AG20443 (cell line): ENCODE measurements at places on chromosomes 1 and 21.
A peak's percentile ranks its signal among the peaks of the same experiment; 100 is the strongest.

DNA sequence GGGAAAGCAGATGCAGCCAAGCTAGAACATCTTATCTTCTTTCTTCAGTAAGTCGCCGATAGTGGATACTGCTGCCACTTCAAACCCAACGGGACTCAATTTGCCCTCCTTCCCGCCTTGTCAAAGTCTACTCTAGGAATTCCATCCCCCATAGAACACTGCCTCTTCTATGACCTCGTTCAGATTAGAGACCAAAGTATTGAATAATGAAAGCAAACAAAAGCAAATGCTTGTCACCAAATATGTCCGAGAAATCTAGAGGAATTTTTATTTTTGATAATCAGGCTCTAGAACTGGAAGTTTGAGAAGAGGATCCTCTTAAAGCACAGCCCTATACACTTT, 853 bp upstream of the RRAGC start:
- no peak for DNase-seq

GRCh38 chr1:36023098-36023769, 60.7 kb upstream of the TEKT2 start:
- DNase-seq, result no peak

- no peak for DNase-seq
Measured at GRCh38 chr1:30604801-30605440, 118.5 kb downstream of the MATN1 start.

DNA sequence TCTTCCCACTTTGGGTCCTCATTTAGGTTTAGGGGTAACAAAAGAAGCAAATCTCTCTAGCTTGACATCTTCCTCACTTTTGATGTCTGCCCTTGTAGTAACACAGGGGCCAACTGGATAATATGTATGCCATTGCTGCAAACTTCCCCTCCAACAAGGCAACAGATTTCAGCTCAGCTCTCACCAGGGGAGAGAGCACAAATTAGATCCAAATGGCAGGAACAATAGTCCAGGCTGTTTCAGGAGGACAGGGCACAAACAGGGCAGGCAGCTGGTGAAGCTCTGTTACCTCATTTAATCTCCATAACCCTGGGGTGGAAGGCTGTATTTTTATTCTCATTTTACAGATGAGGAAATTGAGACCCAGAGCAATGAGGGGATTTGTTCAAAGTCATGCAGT, 4.3 kb upstream of the PIK3R3 start:
- DNase-seq, result no peak

DNA sequence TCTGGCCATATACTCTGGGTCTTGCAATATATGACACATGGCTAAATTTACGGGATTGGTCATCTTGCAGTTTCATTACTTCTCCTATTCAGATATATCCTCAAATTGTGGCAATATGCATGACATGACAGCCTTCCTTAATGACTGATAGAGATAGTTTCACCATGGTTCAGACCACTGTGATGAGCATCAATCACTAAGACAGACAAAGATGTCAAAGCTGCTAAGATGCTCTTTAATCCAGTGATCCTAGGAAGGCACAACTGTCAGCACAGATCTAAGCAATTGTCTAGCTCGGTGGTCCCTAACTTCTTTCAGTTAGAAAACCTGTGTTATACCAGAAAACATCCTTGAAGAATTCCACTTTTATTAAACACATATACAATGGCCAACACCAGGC, 70.9 kb upstream of the ADGRL2 start:
- no peak for DNase-seq

DNA sequence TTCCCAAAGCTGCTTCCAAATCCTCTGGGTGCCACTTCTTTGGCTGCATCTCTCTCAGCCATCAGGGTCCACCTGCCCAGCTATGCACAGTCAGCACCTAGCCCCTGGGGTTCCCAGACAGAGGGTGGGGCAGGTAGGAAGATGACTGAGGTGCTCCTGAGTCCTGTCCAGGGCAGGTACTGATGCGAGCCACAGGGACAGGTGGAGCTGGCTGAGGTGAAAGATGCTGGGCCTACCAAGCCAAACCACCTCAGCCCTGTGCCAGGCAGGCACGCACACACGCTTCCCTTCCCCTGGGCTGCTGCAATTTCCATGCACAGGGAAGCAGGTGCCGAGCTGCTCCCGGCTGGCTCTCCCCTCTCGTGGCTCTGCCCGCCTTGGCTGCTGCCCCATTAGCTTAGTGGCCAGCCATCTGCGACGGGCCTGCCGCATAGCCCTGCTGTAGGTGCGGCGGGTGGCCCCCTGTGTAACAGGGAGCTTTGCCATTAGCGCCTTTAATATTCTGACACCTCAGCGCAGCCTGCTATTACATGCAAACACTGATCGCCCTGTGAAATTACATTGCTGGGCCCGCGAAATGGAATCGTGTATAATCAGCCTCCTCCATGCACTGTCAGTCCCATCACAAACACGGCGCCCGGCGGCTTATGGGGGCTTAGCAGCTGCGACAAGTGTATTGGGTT, 38.9 kb downstream of the DMAP1 start:
- no peak for DNase-seq

DNA sequence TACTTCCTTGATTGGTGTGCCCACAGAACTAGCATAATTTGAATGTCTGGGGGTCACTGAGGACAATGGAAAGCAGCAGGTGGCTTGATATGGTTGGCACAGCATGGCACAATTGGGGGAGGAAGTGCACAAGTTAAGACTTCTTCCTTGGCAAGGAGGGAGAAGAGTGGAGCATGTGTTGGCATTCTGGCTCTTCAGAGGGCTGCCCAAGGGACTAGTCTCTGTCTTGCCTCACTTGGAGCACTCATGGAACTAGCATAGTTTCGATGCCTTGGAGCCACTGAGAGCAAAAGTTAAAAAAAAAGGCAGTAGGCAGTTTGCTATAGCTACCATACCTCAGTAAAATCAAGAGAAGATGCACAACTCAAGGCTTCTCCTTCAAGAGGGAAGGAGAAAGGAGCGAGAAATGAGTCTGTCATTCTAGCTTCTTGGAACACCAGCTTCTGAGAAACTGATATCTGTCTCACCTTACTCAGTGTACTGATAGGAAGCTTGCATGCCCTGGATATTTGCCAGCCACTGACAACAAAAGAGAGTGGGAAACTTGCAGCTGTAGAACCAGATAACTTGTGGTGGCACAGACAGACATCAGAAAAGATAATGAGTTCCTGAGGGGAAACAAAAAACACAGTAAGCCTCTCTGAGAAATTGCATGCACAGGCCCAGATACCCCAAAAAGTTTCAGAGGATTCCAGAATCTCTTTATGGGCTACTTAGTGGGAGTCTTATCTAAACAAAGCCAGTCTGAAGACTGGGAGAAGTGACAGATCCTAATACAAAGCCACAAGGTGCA, 207.5 kb upstream of the SAMSN1 start:
- no peak for DNase-seq

DNA sequence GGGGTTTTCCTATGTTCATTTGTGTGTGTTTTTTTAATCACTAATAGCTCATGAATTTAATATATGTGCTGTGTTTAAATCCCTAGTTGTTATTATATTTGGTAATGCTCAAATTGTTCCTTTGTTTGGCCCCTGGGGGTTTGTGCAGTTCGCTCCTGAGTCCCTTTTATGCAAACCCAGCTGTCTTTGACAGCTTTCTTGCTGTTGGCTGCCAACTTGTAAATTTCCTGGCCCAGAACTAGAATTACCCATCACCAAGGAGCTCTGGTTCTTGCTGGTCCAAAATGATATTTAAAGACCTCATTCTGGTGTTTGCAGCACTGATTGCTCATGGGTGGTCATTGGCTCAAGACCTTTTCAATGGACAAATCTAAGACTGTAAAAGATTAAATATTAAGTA, 39.6 kb upstream of the PGBD5 start:
- DNase-seq, result no peak

DNA sequence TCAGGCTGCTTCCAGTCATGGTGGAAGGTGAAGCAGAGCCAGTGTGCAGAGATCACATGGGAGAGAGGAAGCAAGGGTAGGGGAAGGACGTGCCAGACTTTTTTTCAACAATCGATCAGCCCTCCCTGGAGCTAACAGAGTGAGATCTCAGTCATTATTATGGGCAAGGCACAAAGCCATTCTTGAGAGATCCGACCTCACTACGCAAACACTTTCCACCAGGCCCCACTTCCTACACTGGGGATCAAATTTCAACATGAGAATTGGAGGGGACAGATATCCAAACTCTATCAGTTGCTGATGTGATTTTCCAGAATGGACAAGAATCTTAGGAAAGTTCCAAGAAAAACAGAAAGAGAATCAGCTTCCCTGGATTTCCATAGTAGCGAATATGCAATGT, 60.5 kb downstream of the BACE2 start:
- no peak for DNase-seq

DNA sequence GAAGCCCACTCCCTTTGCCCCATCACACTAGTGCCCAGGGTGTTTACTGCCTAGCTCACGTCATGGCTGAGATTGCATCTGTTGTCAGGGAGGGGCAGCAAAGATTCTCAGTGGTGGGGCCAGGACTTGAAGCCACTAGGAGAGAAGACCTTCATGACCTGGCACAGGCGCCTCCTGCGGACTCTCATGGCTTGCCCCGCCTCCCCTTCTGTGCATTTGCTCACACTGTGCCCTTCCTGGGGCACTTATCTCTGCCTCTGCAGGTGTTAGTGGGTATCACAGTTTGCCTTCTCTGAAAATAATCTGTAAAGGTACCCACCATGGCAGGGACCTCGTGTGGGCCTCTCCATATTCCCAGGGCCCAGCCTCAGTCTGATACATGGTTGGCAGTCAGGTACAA, 20.1 kb downstream of the PTPRU start:
- no peak for DNase-seq

GRCh38 chr1:177950506-177950905, 19.4 kb downstream of the SEC16B start:
- no peak for DNase-seq

GRCh38 chr1:67162954-67163353, 3.3 kb upstream of the IL23R start:
- DNase-seq, result no peak

DNA sequence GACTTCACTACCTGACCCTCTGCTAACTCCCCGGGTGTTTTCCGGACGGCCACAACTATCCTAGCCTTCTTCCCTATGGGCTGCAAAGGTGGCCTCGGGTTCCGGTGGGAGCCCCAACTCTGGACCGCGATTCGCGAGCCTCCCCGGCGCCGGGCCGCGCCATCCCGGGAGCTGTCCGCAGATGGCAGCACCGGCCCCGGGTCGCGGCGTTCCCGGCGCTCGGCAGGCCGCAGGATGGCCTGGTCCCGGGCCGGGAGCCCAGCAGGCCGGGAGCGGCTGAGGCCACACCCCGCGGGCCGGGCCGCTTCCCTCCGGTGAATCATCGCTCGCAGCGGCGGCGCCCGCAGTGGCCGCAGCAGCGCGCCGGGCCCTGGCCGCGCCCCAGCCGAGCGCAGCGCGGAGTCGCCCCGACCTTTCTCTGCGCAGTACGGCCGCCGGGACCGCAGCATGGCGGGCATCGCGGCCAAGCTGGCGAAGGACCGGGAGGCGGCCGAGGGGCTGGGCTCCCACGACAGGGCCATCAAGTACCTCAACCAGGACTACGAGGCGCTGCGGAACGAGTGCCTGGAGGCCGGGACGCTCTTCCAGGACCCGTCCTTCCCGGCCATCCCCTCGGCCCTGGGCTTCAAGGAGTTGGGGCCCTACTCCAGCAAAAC, at the start of gene CAPN2:
Gene CAPN2 (plus strand): TSS at position 346 of the 656 bp plus-strand sequence. CDS start 102 bp downstream, at position 448.
- peak; percentile 97 for DNase-seq

- peak; percentile 84 for DNase-seq
Measured at GRCh38 chr21:45326169-45326851, 38.6 kb upstream of the POFUT2 start.

DNA sequence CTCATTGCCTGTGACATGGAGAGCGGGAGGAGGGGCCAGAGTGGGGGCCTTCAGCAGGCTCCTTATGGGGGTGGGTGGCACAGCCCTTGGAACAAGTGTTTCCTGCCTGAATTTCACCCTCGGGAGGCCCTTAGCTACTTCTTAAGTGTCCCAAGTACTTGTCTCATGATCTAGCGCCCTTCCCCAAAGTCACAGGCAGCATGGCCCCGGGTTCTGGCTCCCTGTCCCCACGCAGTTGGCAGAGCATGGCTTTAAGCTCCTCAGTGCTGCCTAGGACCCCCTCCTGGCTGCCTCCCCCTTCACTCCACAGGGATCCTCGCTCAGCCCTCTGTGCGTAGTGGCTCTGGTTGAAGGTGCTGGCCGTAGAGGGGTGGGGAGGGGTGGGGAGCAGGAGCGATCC, 197.2 kb downstream of the CAMTA1 start:
- no peak for DNase-seq

GRCh38 chr21:17523007-17523451, 10.2 kb downstream of the CXADR start:
- DNase-seq, result no peak

DNA sequence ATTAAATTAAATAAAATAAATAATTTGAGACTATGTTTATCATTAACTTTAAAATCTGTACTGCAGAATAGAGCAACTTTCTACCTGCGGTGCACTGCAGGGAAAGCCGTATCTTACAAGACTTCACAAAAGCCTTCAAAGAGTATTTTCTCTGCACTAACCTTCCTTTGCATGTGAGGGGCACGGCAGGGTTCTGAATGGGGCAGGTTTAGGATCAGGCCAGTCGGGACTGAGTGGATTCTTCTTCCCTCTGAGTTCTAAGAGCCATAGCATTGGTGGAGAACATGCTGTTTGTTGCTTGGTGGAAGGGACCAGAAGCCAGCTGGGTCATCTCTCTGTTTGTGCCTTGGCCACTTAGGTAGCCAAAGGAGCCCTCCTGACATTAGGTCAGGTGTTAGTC, 55.2 kb upstream of the LGALS8 start:
- DNase-seq, result no peak

DNA sequence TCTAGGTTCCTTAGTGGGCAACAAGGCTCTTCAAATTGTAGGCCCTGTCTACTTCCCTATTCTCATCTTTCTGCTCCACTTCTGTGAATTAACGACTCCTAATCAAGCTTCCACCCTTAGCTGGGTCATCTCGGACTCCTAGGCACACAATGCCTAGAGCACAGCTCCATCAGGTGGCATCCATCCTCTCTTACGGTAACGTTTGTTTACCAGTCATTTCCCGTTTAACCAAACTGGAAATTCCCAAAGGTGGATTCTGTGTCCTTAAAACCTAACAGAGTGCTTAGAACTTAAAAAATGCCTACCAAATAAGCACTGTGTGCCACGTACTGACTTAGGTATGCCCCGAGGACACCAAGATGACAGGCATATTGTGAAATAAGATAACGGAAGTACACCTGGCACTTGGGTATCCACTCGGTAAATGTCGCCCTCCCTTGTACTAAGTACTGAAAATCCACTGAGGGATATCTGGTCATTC, 1.5 kb downstream of the PARP1 start:
- no peak for DNase-seq

- DNase-seq, result no peak
Measured at GRCh38 chr21:32246571-32247140, 32.2 kb downstream of the MIS18A start.

DNA sequence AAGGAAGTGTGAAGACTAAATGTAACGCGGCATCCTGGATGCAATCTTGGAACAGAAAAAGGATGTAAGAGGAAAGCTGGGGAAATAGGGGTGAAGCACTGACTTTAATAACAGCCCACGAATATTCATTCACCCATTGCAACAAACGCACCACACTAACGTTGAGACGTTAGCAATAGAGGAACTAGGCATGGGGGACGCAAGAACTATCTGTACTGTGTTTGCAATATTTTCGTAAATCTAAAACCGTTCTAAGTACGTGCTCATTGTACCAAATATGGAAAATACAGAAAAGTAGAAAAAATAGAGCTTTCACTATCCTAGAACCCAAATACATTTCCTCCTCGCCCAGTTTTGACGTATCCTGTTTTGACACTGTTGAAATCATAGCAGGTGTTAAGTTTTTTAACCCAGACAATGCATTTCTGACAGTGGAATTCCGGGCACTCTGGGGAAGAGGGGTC, 3.9 kb downstream of the LAPTM5 start:
- no peak for DNase-seq

GRCh38 chr1:29057700-29058099, 66.0 kb downstream of the TMEM200B start:
- no peak for DNase-seq
